Neural progenitor cell (in vitro differentiated cells): ENCODE measurements at places on chromosomes 5 and 9. TPM values are rescaled to one million over a fixed set of nuclear protein-coding genes. Genes with fewer than 3 reads are reported as not detected.

Gene PCDHB9
- 3.1 and 4.6 TPM in 2 replicates for total RNA-seq

Gene MBLAC2
- 5.1 and 5.7 TPM in 2 replicates for total RNA-seq

Gene ZBTB26
- 9.0 and 15.5 TPM in 2 replicates for total RNA-seq

Gene IL5
- not detected in 2 replicates for total RNA-seq

Gene TLX3
- not detected in 2 replicates for total RNA-seq

Gene SHISAL2B
- total RNA-seq, result 10.4 and 17.8 TPM in 2 replicates

Gene NR4A3
- 0.26 and 0.59 TPM in 2 replicates for total RNA-seq

Gene FCN1
- total RNA-seq, result not detected in 2 replicates

Gene C5orf58
- total RNA-seq, result not detected in 2 replicates

Gene RFX3
- 24.8 and 39.6 TPM in 2 replicates for total RNA-seq

Gene ITK
- not detected in 2 replicates for total RNA-seq

Gene PCDH12
- total RNA-seq, result not detected in 2 replicates

DNA sequence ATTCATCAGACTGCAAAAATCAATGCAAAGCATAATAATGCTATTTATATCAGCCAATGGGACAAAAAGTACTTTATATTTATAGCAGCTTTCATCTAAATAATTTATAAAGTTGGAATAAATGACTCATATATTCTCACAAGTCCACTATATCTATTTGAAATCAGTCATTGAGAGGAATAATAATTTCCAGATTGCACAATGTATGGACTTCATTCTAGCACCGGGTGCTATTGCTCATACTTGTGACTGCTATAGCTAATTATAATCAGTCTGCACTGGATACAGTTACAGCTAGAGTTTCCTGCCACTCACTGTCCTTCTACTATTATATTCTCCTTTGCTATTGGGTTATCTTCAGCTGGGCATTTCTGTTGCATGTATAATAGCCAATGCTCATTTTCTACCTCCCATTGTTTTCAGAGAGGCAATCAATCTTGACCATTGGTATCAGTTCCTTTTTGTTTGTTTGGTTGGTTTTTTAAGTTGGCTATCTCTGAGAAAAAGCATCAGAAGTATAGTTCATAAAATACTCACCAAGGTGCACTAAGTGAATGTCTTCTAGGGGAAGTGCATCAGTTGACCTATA, 1.9 kb downstream of the CDH18 start:
- no peak for DNase-seq

- no peak for DNase-seq
These were observed 2.2 kb downstream of the CCNJL start for GRCh38 chr5:160310140-160310539.

GRCh38 chr9:133524146-133524545, 613 bp downstream of the MYMK start:
- DNase-seq, result no peak

DNA sequence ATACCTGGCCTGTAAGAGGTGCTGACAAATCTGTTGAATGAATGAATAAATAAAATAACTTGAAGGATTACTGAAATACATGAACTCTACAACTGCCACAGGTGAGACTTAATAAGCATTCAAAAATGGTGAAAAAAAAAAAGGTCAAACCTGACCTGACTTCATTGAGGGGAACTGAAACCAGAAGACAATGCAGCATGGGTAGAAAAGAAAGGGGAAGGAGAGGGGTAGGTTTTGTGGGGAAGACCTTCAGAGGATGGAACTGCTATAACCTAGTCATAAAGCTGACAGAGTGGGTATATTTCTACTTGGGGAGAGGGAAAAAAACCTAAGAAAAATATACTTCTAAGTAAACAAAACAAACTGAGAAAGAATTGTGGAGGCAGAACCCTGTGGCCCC, 56.6 kb downstream of the RASEF start:
- no peak for DNase-seq

- DNase-seq, result no peak
These were observed 77.2 kb downstream of the PRRT1B start for GRCh38 chr9:131622523-131622922.

GRCh38 chr5:7770436-7770835, 80.5 kb downstream of the CFAP90 start:
- no peak for DNase-seq

DNA sequence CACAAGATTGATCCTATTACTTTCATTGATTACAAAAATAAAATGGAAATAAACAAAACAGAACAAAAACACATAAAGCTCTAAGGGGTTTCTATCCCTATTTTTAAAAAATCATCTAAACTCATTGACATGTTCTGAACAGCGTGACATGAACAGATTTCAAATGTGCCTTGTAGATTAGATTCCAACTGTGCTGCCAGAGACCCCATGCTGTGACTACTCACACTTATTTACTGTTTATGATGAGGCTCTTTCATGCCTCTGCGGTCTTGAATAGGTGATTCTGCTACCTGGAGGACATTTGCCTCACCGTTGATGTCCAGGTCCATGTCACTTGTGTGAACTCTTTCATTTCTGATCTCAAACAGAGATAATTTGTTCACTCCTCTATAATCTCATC, 990.2 kb downstream of the CDH12 start:
- no peak for DNase-seq

GRCh38 chr9:130599625-130600024, 20.2 kb downstream of the FUBP3 start:
- no peak for DNase-seq

DNA sequence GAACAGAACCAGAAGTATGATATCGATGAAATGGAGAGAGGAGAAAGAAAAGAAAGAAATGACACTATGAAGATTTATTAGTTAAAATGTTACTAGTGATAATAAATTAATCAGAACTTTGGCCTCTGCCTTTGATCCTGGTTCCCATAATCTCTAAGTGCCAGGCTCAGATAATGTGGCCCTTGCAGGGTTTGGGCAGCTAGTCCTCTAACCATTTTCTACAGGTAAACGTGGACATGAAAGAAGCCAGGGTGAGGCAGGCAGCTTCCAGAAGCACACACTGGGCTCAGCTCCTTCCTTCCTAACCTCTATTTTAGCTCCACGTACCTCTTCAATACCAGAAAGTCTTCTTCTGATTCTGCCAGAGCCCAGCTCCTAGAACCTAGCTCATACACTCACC, 30.6 kb downstream of the SYK start:
- no peak for DNase-seq

DNA sequence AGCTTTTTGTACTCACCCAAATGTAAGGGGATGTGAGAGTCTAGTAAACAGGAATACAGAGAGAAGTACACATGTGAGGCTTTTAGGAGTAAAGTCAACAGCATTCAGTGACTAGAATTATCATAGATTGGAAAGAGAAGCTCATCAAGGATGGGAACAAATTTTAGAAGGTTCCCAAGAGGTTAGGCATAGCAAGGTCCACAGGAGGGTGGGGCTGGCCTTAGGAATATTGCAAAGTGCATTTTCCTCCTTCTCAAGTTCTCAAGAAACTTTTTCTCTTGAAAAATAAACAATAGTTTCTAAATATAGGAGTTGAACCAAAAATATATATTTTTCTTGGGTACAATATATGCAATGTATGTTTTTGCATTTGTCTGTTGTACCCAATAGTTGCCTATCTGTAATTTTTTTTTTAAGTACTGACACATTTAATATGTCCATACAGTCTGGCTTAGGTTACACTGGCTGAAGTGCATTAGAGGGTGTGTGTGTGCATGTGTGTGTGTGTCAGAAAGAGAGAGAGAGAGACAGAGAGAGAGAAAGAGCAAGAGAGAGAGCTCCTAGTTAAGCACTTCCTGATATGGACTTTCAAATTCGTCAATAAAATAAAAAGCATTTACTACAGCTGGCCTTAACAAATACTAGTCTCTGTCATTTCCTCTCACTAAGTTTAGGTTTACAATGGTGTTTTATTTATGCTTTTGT, 62.2 kb downstream of the SNX18 start:
- DNase-seq, result no peak

- no peak for DNase-seq
These were observed 119.7 kb upstream of the SPATA31C2 start for GRCh38 chr9:88258024-88258423.

- DNase-seq, result no peak
These were observed 8.9 kb downstream of the DNLZ start for GRCh38 chr9:136354592-136355085.

DNA sequence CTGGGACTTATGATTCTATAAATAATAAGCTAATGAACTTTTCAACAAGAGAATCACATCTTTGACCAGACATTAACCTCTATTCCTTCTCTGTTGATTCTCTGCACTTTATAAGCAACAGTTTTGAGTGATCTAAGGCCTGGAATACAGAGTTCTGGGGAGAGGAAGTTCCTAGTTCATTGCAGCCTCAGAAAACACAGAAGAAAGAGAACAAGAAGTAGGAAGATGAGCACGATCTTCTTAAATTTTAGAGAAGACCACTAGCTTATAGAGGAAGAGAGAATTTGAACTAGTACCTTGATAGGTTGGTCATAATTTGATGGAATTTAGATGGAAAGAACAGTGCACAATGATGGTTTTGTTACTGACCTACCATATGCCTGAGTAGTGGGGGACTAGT, 8.5 kb upstream of the C9orf72 start:
- no peak for DNase-seq

- DNase-seq, result no peak
These were observed 6.3 kb downstream of the PTGER4 start for GRCh38 chr5:40685976-40686486.

DNA sequence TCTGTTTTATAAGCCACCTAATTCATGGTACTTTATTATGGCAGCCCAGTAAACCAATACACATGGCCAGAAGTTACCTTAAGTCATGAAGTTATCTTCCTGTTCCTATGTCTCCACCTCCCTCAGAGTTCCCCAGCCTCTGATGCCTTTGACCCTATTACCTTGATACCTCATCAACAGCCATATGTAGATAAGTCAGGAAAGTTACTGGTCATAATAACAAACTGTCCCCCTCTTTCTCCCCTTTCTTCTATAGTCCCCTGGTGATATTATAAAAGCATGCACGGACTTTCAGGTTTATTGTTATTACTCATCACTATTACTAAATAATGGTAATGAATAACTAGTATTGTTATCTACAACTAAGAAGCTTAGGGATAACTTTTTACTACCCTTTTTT, 168.9 kb upstream of the FER start:
- no peak for DNase-seq

- peak; percentile 26 for DNase-seq
These were observed 59.1 kb upstream of the CAMK4 start for GRCh38 chr5:111165058-111165457.

DNA sequence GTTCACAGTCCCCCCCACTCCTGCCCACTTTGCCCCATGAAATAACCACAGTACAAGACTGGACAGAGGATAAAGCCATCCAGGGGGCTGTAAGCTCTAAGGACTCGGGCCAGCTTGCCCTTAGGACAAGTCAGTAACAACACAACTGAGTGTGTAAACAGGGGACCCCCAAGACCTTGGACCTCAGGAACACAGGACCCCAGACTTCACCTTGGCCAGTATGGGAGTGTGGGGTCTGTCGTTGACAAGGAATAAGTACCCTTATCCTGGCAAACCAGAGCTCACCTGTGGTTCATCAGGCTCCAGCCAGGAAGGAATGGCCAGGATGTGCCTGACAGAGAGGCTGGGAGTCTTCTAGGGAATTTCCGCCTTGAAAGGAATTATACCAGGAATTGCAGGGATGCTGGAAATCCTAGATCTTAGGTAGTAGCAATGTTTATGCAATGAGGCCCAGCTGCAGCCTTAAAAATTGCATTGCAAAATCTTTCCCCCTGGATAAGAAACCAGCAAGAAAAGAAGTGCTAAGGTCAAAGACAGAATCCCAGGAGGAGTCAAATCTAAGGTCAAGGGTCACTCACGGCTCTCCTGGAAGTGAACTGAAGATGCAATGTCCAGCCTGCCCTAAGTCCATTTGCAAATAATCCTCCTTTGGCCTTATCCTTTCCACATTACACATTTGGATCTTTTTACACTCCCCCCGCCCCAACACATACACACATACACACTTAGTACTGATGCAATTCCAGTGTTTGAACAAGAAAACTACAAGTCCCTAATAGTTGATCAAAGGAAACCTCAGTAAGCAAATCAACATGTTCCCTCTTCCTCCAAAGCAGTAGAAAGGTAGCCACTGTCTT, 27.3 kb upstream of the TDRD7 start:
- DNase-seq, result no peak

GRCh38 chr5:74605759-74606158, 34.8 kb downstream of the ENC1 start:
- DNase-seq, result no peak

- DNase-seq, result no peak
These were observed 2.7 kb downstream of the HEMGN start for GRCh38 chr9:97935276-97935675.
